ENCODE measurements at places on chromosomes 3 and 15. TPM values are rescaled to one million over a fixed set of nuclear protein-coding genes. Genes with fewer than 3 reads are reported as not detected.
A peak's percentile ranks its signal among the peaks of the same experiment; 100 is the strongest.

Gene HDC
- total RNA-seq = 0.32 TPM

Gene IL5RA
- total RNA-seq = 0.40 TPM

- no peak for DNase-seq
These were observed 58.6 kb downstream of the MME start for GRCh38 chr3:155138677-155139076.

- DNase-seq = no peak
These were observed 26.8 kb downstream of the DCBLD2 start for GRCh38 chr3:98874602-98875249.

Gene FOXB1
- total RNA-seq = not detected

GRCh38 chr3:117109178-117109577, 399.6 kb downstream of the TUSC7 start:
- no peak for DNase-seq

Gene CPNE9
- not detected for total RNA-seq

DNA sequence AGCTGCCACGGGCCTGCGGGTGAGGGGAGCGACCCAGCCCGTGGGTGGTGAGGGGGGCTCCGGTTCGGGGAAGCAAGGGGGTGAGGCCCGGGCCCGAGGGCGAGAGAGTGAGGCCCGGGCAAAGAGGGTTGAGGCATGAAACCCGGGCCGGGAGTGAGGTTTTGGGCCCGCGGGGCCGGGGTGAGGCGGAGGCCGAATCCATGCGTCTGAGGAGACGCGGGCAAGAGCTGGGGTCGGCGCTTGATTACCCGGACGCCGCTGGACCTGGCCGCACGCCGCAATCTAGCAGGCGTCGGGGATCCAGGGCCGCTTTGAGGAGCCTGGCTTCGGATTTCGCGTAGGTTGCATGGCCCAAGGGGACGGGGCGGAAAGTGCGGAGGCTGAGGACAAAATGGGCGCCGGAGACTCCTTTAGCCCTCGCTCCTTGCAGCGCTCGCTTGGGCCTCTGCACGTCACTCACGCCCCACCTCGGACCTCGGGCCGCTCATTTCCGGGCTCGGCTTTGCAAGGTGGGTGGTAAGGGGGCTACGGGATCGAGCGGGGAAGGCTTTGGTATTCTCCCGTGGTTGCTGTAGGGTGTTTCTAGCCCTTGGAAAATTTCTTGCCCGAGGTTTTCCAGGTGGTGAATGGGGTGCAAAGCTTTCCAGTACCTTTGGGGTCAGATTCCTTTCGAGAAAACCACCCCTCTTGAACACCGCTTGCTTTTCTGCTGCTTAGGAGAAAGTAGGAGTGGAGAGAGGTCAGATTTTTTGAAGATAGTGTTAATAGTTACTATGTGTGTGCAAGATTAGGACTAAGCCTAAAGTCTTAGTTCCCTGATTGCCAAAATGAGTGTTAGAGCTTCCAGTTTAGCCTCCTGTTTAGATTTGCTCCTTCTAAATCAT, 827 bp downstream of the SLC25A36 start:
- DNase-seq = peak; percentile 65

DNA sequence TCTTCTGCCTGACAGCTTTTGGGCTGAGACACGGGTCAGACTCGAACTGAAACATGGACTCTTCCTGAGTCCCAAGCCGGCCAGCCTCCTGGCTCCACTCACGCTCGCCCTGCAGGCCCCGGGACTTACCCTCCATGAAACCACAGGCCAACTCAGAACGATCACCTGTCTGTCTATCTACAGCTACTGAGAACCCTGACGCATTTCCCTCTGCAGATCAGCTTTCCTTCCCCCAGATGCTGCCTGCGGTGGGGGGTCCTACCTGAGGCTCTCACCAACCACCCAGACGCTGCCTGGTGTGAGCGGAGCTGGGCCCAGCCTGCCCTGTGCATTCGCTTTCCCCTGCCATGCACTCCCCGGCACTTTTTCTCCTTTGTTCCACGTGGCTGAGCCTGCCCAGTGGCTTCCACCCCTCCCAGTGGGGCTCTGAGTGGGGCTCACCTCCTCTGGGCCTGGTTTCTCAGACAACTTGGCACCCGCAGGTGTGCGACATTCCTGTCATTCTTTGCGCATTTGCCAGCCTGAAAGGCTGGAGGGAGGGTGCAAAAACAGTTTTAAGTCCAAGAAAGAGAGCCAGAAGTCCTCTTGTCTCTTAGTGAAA, 60.2 kb downstream of the PLXNA1 start:
- no peak for DNase-seq

Gene GOLGA8M
- total RNA-seq = 0.88 TPM

DNA sequence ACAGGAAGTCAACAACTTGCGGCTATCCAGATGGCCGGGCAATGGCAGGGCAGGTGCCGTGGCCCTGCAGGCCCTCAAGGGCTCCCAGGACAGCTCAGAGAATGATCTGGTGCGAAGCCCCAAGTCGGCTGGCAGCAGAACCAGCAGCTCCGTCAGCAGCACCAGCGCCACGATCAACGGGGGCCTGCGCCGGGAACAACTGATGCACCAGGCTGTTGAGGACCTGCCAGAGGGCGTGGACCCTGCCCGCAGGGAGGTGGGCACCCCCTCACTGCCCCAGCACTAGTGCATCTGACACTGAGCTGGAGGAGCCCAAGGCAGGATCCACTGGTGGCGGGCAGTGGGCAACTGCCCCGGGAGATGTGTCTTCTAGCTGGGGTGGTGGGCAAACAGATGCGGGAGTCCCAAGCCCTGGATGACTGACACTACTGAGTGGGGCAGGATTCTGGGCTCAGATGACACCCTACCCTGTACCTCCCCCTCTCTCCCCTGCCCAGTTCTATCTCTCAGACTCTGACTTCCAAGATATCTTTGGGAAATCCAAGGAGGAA, 15.9 kb downstream of the VILL start:
- DNase-seq = no peak

- no peak for DNase-seq
These were observed 310.4 kb downstream of the PLCL2 start for GRCh38 chr3:17195192-17195611.

DNA sequence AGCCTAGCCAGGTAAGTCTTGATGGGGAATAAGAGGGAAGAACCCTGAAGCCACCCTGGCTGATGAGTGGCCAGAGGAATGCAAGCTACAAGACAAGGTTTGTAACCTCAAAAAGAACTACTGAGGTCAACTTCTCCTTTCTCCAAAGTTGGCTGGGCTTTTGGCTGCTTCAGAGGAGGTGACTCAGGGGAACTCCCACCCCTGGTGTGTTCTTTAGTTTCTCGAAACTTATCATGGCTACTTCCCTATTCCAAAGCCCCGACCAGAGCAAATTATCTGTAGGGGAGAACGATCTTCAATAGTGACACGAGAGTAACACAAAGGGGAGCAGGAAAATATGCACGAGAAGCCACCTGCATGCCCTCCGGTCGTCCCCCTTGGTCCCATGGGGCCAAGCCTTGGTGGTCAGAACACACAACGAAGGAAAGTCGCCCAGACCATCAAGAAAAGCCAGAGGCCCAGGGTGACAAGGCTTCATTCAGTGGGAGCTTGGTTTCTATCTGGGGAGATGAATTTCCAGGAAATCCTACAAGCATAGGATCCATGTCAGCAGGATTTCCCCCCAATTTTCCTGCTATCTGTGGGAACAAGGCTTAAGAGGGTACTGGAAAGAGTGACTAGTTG, 6.5 kb upstream of the BCL2A1 start:
- peak; percentile 20 for DNase-seq

Gene CCRL2
- 8.1 TPM for total RNA-seq

DNA sequence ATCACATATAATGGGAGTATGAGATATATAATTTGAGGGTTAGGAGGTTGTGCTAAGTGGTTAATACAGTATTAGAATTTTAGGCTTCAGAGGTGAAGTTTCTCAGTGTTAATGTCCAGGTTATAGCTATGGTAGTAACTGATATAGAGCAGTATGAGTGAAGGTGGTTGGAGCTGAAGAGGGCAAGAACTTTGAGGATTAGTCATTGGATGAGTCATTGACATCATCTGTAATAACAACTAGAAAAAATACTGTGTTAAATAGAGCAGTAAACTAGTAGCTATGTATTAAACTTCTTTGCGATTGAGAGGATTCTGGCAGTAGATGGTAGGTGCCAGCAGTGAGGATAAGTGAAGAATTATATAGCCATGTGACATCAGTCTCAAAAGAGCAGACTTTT, 47.5 kb upstream of the EIF3J start:
- DNase-seq = no peak

- no peak for DNase-seq
These were observed 28.5 kb downstream of the SLCO2A1 start for GRCh38 chr3:134001251-134001650.

DNA sequence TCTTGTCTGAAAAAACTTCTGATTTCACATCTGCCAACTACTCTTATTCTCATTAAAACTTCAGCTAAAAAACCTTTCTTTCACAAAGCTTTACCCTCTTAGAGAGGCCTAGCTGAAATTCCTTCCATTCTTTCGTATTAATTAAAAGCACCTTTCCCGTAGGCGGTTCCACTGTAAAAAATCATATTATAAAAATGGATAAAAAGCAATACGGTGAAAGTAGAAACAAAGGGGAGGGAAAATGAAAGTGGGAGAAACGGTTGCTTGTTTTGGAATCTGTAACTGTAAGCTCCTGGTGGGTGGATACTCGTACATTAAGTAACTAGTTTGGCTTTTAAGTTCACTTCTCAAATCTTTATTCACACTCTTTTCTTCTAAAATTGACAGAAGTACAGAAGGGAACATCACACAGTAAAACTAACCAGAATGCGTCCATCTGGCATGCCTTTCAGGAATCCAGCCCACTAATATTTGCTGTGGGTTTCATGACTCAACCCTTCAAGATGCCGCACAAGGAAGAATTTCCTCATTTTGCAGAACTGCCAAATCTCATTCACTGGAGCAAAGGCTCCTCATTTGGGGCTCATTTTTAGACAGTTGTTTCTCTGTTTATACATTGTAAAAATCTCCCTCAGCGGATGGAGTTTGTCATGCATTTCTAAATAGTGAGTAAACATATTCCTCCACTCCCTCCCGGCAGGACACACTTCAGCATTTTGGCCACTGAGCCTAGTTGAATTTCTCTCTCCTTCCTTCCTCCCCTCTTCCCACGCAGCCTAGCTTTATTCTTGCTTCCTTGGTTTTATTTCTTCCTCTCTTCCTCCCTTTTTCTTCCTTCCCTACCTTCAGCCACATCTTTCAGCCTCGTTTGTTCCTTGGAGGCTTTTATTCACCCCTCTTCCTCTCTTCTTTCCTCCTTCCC, 419.5 kb upstream of the NAALADL2 start:
- DNase-seq = no peak

Gene SERPINI2
- not detected for total RNA-seq

Gene LSMEM2
- total RNA-seq = 68.3 TPM

DNA sequence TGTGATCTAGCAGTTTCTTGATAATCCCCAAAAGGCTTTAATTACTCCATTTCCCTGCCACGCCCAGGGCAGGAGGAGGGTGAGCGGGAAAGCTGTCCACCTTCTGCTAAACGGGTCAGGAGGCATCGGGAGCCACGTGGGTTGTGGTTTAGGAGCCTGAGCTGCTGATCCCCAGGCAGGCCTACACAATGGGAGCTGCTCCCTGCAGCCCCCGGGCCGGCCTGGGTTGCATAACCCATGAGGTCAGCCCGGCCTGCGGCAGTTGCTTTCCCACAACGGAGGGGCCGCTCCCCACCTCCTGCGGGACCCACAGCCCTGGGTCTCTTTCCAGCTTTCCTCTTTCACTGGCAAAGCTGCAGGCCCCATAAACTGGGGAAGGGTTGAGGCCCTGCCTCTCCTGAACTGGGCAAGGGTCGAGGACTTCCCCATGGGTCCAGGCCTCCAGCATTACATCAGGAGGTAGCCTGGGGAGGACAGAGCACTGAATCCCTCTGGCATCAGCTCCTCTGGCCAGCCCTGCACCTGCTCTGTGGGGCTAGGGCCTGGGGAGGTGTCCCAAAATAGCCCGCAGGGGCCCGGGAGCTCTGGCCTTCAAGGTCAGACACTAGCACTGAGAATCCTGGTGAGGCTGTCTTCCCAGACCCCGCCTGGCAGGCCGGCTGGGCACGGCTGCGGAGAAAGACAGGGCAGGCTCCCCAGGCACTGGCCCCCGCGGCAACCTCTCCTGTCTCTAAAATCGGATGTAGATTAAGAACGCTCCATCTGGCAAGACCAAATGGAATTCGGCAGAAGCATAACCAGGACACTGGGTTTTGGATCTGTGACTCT, 47.3 kb downstream of the ZDHHC19 start:
- peak; percentile 69 for DNase-seq

Gene DCP1A
- 20.7 TPM for total RNA-seq

- DNase-seq = no peak
These were observed 219.4 kb upstream of the GBE1 start for GRCh38 chr3:81980596-81981494.

DNA sequence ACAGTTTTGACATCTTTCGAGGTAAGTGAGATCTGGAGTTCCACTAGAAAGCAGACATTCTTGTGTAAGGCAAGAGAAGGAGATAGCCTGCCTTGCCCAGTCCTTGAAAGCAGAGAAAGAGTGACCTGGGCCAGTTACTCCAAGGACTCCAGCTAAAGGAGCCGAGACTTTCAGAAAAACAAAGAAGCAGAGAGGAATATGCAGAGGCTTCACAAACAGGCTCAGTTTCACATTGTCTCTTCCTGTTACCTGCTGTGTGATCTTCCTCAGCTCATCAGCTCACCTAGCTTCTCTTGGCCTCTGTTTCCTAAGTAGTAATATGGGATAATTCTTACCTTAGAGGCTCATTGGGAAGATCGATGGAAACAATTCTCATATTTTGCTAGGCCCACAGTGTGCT, 81.0 kb downstream of the CDC25A start:
- no peak for DNase-seq

Gene NANOGP8
- not detected for total RNA-seq

DNA sequence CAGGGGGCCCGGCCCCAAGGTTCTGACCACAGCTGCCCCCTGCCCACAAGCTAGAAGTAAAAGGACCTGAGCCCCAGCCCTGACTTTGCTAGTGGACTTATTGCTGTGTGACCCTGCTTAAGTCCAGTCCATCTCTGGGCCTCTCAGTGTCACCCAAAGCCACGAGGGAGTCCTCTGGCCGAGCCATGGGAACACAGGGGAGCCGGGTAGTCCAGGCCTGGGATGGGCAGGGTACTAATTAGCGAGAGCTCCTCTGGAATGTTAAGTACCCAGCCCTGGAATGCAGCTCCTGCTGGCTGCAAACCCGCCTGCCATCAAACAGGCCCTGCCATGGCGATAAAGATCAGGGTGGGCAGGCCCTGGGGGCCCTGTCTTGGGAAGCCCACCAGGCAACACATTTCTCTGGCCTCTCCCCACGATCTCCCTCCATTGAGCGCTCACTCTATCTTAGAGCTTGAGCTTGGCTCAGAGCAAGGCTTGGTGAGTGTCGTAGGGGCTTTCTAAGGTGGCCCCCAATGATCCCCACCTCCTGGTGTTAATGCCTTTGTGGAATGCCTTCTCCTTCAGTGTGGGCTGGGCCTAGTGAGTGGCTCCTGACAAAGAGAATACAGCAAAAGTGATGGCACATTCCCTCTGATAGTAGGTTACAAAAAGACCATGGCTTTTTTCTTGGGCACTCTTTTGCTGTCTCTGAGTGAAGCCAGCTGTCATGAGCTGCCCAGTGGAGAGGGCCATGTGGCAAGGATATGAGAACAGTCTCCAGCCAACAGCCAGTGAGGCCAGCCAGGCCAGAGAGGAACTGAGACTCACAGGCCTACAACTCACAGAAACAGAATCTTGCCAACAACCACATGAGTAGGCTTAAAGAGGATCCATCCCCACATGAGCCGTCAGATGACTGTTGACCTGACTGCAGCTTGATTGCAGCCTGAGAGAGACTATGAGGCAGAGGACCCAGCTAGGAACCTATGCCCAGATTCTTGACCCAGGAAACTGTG, 133.1 kb downstream of the SMAD6 start:
- DNase-seq = peak; percentile 55

Gene ARPP19
- total RNA-seq = 182 TPM

Gene RETNLB
- total RNA-seq = not detected

GRCh38 chr3:113377158-113377557, 64.1 kb downstream of the CFAP44 start:
- no peak for DNase-seq
